ENCODE measurements at places on chromosomes 11 and 22.

- DNase-seq: peak; percentile 54
These were observed 188.4 kb upstream of the NAV2 start for GRCh38 chr11:19524171-19524671.

DNA sequence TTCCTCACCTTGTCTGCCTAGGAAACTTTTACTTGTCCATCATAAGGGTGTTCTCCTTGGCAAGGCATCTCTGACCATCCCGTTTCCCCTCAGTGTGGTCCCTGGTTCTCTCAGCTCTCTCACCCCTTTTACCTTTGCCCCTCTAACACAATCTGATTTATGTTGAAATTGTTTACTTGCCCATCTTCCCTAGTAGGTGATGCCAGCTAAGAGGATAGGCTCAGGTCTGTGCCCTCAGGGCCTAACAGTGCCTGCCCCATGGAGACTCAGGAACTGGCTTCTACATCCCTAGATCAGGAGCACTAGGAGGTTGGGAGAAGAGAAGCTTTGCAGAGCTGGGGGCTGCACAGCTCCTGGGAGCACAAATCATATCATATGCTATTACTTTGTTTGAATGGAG, 21.1 kb upstream of the ALG8 start:
- DNase-seq: no peak

DNA sequence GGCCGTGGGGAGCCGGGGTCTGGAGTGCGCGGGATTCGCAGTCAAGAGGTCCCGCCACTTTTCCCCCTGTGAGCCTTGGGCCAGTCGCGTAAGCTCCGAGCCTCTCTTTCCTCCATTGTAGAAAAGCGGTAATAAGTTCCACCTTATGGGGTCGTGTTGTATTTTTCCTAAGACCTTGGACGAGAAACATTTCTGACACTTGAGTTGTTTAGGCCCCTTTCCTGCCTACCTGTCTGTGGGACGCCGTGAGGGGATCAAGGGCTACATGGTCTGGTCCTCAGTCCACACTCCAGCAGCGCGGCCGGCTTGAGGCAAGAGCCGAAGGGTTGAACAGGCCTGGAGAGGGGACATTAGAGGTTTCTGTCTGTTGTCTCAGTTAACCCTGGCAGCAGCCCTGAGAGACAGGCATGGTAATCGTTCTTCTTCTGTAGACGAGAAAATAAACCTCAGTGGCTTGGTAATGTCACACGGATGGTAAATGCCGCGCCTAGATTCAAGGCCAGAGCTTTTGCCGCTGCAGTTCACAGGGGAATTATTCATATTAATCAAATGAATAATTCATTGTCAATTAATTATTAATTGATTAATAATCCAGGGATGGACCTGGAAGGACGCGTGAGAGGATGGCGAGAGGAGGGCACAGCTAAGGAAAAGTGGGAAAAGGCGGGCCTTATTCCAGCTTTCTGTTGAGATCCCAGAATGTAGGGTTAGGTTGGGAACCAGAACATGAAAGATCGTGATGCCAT, 545 bp downstream of the FEN1 start:
- no peak for DNase-seq

- peak; percentile 78 for DNase-seq
These were observed 5.8 kb downstream of the PIWIL3 start for GRCh38 chr22:24768537-24769374.

DNA sequence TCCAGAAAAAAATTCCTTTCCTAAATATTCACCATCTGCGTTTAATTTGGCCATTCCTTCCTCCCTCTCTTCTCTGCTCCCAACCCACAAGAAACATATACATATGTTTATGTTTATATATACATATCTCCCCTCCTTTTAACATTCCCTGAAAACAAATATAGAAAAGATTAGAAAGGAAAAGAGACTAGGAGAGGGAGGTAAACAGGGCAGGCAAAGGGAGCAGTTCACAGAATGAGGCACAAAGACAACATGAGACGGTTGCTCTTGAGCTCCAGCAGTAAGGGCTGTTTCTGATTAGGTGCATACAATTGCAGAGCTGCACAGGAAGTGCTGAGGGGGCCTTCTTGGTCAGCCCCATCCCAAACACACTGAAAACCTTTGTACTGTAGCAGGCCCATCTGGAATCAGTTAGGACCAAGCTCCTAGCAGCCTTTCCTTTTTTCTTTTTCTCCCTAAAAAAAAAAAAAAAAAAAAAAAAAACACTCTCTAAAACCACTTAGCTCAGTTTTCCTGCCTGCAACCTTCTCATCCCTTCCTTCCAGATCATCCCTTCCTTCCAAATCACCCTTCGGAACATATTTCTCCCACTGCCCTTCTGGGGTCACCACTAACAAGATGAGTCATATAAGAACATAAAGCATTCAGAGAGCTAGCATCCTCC, 57.0 kb downstream of the RBFOX2 start:
- DNase-seq: no peak

DNA sequence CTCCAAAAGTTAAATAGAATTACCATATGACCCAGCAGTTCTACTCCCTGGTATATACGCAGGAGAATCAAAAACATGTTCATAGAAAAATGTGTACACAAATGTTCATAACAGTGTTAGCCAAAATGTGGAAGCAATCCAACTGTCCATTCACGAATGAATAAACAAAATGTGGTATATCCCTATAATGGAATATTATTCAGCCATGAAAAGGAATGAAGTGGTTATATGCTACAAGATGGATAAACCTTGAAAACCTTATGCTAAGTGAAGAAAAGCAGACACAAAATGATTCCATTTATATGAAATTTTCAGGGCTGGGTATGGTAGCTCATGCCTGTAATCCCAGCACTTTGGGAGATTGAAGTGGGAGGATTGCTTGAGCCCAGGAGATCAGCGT, 16.1 kb downstream of the POLD4 start:
- DNase-seq: no peak

GRCh38 chr11:73804712-73805111, 17.0 kb downstream of the MRPL48 start:
- no peak for DNase-seq

- DNase-seq: no peak
These were observed 57.0 kb downstream of the ANO1 start for GRCh38 chr11:70135142-70135541.

DNA sequence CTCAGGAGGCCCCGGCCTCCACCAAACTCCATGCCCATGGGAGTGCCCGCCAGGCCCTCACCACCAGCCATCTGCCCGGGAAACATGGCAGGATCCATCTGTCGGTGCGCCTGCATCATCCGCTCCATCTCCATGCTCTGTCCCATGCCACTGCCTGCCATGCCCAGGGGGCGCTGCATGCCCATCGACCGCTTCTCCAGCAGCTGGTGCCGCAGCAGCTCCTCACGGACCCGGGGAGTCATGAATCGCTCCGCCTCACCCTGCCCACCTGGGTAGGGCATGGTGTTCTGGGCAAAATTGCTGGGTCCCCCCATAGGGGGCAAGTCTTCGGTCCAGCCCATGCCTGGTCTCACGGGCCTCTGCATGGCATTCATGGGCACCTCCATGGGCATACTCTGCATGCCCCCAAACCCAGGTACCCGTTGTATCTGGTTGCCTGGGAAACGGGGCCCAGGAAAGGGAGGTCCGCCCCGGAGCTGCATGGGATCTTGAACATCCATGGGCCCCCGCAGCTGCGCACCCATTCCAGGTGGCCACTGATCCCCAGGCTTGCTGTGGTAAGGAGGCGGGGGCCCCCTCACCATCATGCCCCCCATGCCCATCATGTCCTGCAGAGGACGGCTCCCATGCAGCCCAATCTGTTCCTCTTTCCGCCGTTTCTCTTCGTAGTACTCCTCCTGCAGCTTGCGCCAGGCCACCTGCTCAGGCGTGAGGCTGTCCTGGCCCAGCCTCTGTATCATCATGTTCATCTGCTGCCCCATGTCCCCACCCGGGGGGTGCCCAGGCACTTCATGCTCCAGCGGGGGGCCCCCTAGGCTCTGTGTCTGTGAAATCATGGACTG, 18.0 kb downstream of the CXCR5 start:
- no peak for DNase-seq

GRCh38 chr22:37175414-37176281, 12.4 kb downstream of the C1QTNF6 start:
- DNase-seq: no peak
